Activated T-cell treated with anti-CD3 and anti-CD28 coated beads for 48 hours (primary cell): ENCODE measurements at places on chromosomes 7 and 10.

DNA sequence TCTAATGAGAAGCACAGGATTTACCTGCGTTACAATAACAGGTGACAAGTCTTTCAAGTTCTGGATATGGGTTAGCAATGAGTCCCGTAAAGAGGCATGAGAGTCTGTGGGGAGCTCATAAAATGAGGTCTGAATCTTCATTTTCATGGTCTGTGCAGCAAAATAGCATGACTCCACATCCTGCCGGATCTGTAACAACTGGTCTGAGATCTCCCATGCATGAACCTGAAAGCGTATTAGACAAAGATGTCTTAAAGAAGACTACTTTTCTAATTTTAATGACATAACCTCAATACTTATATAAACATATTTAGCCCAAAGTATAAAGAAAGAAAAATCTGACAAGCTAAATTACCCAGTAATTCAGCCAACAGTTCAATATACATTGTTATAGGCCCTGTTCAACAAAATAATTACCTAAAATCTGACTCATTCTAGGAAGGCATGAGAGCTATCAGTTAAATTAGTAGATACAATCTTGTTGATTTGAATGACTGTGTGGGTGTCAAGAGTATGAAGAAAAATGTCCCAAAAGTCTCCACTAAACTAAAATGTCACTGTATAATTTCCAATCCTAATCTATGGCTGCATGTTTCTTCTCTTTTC, 36.9 kb downstream of the TNPO3 start:
- no peak for DNase-seq

DNA sequence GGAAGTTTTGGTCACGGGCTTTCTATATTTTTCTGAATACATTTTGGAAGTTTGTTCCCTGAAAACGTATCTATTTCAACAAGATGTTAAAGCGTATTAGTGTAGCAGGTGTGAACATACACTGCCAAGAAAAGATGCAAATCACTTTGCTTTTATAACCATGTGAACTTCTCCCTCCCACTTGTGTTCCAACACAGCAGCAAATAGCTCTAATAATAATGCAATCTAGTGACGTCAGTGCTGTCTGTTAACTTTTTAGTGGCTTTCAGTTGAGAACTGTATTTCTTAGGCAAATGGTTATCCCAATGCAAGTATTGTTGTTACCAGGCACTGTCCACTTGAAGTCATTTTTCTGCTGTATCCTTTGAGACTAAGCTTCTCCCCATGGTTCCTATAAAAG, 188.4 kb upstream of the IGFBP3 start:
- no peak for DNase-seq

DNA sequence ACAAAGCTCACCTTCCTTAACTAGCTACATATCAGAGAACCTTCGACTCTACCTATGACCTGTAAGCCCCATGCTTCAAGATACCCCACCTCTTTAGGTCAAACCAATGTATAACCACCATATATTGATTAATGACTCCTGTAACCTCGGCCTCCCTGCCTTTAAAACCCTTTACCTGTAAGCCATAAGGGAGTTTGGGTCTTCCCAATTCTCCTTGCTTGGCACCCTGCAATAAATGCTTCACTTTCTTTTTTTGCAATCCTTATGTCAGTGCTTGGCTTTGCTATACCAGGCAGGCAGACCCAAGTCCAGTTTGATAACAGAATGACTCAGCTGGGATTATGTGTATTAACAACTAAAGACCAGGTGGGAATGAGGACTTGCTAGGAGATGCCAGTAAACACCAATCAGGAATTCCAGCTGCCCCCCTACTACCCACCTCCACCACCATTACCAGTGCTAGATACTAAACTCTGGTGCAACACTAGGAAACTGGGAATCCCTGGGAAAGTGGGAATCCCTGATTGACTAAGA, 22.0 kb upstream of the SLC35G1 start:
- DNase-seq, result no peak

GRCh38 chr7:36487756-36488336, 98.2 kb downstream of the ANLN start:
- DNase-seq, result no peak

DNA sequence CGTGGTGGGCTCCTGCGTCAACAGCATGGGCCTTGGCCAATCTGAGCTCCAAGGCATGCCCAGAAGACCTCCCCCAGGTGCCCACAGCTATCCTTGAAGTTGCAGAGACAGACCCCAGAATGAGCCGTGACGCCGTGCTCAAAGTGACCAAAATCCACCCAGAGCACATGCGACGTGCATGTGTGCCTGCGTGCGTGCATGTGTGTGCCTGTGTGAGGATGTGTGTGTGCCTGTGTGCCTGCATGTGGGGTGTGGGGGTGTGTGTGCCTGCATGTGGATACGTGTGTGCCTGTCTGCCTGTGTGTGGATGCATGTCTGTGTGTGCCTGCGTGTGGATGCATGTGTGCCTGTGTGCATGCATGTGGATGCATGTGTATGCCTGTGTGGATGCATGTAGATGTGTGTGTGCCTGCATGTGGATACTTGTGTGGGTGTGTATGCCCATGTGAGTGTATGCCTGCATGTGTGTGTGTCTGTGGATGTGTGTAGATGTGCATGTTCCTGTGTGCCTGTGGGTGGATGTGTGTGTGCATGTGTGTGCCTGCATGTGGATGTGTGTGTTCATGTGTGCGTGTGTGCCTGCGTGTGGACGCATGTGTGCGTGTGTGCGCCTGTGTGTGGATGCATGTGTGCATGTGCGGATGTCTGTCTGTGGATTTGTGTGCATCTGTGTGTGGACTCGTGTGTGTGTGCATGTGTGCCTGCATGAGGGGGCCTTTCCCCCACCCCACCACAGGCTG, 42.6 kb downstream of the PWWP2B start:
- no peak for DNase-seq

GRCh38 chr10:99981581-99982199, 28.1 kb downstream of the DNMBP start:
- DNase-seq, result no peak

DNA sequence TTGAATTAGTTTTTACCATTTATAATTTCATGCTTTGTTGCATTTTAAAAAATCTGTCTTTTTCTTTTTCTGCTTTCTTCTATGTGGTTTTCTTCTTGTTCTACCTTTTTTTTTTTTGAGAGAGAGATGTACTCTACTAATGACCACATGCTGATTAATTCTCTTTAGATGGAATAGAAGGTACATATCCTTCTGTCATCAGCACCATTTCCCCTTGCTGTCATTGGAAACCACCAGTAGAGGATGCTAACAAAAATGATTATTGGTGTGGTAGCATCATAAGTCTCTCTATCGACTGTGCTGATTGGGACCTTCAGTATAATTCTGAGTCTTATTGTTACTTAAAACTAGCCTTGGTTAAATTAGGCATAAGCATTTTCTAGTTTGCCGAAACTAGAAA, 3.6 kb downstream of the ZEB1 start:
- no peak for DNase-seq

DNA sequence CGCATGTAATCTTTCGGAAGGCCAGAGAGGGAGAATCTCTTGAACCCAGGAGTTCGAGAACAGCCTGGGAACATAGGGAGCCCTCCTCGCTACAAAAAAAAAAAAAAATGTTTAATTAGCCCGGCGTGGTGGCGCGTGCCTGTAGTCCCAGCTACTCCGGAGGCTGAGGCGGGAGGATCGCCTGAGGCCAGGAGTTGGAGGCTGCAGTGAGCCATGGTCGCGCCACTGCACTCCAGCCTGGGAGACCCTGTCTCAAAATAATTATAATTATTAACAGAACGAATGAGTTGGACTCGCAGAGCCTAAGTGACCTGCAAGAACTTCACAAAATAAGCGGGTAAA, 794 bp downstream of the PCGF6 start:
- DNase-seq, result no peak

- no peak for DNase-seq
Measured at GRCh38 chr7:65379318-65379717, 5.7 kb downstream of the ZNF92 start.

DNA sequence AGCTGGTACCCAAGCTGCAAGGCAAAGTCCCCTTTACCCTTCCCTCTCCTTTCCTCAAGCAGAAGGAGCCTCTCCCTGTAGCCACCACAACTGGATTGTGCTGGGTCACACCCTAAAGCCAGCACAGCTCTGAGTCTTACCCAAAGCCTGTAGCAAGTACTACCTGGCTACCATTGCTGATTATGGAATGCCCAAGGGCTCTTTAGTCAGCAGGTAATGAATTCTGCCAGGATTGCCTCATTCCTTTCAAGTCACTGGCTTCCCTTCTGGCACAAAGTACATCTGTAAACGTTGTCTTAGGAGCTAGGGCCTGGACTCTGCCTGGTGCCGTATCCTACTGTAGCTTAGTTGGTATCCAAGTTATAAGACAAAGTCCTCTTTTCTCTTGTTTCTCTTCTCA, 52.0 kb downstream of the FAS start:
- DNase-seq, result no peak

- no peak for DNase-seq
Measured at GRCh38 chr7:141421306-141421705, 129.9 kb upstream of the AGK start.

DNA sequence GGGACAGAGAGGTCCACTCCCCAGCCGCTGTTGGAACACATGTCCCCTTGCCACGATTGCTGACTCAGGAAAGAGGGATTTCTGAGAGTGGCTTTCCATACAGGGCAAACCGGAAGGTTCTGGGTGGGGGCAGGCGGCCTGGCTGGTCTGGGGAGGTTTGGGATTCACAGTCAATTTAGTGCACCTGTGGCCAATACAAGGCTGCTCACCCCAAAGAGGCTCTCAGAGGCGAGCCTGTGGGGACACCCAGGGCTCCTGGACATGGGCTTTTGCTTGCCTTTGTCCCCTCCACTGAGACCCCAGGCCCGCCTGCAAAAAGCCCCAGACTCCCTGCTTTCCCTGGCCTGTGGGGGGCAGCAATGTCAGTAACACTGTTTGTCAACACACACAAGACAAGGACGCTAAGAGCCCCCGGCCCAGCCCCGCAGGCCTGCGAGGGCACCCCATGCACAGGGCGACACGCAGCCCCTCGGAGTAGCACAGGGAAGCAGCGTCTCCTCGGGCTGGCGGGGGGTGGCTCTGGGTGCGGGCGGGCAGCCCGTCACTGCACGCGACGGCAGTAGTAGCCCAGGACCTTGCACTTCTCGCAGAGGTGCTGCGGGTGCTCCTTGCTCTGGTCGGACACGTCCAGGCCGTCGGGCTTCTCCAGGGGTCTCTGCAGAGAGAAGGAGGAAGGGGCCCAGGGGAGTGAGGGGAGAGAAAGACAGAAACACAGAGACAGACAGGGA, 38.7 kb downstream of the PPIF start:
- no peak for DNase-seq

GRCh38 chr7:114432703-114433102, 18.1 kb downstream of the FOXP2 start:
- no peak for DNase-seq

DNA sequence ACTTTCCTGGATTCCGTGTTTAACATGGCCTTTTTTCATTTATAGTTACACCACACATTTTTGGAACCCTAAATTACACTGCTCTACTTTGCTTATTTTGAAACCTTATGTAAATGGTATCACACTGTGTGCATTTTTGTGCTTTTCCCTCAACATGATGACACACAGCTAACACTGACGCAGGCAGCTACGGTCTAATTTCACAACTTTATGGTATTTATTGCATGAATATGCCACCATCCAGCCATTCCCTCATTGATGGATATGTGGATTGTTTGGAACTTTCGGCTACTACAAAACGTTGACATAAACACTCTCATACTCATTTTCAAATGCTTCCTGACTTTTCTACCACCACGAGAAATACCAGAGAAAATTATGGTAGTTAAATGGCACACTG, 6.9 kb downstream of the PAPOLB start:
- no peak for DNase-seq

DNA sequence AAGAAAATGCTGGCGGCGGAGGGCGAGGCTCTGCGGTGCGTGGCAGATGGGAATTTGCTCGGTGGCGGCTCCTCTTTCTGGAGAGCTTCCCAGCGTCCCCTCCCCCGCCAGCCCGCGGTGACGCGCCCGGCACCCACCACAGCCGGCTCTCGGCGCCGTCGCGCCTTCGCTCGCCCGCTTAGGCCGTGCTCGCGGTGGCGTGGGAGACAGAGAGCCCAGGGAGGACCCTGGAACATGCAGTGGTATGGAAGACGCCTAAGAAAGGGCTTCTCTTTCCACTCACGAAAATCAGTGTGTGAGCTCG, 576 bp upstream of the CSGALNACT2 start:
- peak; percentile 43 for DNase-seq

DNA sequence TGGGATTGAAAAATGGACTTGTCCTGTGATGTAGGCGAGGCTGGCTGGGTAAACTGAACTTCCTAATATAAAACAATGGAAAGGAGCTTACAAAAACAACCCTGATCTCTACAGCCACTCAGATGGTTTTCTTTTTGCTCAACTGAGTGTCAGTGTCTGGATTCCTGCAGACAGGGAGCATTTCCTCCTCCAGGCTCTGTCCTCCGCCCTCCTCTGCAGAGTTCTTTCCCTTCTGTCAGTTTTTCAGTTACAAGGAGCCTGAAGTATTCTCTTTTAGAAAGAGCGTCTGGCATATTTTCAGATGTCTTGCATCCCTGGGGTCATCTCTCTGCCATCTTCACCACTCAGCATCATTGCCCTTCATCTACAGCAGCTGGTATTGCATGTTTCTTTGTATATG, 50.0 kb upstream of the PITRM1 start:
- DNase-seq, result no peak

DNA sequence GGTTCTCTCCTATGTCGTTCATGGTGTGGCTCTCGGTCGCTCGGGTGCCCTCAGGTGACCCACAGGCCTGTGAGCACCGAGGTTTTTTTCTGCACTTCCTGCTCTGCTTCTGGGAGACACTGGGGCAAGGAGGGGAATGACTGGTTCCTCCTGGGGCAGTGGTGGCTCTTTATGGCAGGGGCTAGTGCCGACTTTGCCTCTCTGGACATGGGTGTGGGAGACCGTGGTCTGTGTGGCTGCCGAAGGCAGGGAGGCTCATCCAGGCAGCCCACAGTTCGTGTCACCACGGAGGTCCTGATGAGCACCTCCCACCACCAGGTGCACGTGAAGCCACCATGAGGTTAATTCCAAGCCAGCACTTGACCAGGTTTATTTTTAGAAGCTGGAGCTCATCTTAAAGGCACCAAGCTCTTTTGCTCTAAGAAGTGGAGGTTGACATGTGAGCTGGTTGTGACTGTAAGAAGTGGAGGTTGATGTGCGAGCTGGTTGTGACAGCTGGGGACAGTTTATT, 24.7 kb upstream of the DPYSL4 start:
- peak; percentile 34 for DNase-seq

DNA sequence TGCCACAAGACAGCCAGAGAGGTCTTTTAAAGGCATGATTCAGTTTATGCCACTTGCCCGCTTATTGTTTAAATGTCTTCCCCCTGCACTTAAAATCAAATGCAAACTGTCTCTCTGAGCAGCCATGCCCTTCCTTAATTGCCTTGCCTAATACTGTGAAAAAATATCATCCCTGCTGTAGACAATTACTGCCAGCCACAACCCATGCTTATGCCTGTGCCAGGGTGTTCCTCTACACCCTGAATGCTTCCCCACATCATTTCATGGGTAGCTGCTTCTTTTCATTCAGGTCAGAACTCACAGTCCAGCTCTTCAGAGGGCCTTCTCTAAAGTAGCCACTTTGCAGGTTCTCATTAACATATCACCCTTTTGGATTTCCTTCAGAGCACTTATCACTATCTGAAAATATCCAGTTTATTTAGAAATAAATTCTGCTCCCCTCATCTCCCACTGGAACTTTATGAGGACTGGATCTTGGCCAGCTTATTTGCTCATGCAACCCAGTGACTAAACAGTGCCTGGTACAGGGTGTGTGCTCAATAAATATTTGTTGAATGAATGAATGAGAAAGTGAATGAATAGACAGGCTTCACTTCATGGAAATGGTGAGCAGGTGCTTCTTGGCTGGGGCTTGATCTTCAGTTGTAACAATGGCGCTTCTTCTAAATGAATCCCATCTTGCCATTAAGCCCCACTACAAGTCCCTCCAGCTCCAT, 162.4 kb upstream of the MDFIC start:
- no peak for DNase-seq
